Thyroid gland (tissue), 4 donors: ENCODE measurements at places on chromosomes 5 and 9.

DNA sequence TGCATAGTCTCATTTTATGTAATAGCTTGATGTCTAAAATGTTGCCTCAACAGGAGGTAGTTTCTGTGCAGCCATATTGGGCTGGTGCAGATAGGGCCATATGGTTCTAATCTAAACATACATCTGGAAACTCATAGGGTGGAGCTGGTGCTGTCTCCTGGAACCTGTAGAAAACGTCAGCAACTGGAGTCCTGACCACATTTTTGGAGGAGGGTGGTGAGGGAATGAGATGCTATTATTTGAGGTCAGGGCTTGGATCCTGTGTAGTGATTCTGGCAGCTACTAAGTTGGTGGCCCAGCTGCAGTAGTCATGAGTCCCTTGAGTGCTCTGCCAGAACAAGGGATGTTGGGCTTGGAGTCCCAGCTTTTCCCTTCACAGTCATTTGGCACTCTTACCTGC is 14.1 kb downstream of the MAN2A1 start:
- DNase-seq: no peak

- no peak for DNase-seq
Observed at GRCh38 chr5:171895081-171895480, 109.5 kb downstream of the SMIM23 start.

- DNase-seq: no peak
Observed at GRCh38 chr9:134657666-134658377, 16.2 kb downstream of the COL5A1 start.

DNA sequence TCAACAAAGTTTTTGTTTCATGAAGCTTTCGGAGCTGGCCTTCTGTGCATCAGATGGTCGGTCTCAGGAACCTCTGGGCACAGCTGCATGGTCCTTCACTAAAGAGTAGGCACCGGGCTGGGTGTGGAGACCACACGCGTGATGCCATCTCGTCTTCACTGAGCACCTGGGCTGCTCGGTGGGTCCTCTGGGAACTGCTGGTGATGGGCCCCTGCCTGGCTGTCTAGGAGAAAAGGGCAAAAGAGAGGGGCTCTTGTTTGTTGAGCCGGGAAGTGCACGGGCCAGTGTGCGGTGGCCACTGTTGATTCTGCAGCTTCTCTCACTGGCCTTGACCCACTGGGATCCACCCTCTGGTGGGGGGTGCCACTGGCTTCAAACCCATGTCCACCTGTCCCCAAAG is 46.0 kb downstream of the COL5A1 start:
- no peak for DNase-seq

- DNase-seq: no peak
Observed at GRCh38 chr5:148484651-148485050, 100.9 kb downstream of the FBXO38 start.

DNA sequence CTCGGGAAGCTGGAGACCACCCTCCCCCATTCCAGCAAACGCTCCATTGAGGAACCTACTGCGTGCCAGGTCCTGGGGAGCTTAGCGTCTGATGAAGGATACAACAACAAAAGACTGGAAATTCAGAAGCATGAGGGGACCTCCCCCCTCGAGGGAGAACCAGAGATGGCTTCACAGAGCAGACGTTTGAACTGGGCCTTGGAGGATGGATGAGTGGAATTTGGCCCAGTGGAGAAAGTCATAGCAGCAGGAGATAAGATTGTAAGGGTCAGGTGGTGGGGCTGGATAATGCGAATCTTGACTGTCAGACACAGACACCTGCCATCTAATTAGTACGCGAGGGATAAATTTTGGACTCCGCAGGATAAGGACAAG is 1.2 kb upstream of the SLC25A51 start:
- no peak for DNase-seq

GRCh38 chr9:34409154-34409553 is 32.5 kb upstream of the MYORG start:
- no peak for DNase-seq

DNA sequence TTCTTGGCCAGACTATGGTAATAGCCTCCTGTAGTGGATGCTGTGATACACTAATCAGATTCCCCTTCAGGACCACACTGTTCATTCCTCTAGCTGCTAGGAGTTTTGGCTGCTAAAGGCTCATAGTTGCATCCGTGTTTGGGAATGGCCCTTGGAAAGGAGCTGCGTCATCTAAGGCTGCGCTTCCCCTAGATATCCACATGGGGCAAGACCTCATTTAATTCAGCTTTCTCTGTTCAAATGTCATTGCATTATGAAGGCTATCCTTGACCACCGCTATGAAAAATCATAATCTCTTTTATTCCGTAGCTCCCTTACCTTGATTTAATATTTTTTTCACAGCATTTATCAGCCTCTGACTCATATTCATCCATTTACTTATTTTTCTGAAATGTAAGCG is 258.3 kb upstream of the NR4A3 start:
- no peak for DNase-seq

- no peak for DNase-seq
Observed at GRCh38 chr9:113187929-113188595, 33.0 kb downstream of the FKBP15 start.

DNA sequence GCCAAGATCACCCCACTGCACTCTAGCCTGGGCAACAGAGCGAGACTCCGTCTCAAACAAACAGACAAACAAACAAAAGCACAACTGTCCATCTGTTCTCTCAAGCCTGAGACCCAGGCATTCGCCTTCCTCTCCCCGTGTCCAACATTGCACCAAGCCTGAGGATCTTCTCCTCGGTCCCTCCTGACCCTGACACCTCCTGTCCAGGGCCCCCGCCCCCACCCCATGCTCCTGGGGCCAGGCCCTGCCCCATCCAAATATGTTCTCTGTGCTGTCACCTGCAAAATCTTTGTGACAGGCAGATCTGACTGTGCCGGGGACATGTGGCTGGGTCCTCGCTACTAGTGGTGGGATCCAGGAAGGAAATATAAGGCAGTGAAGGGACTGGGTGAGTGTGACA is 33.4 kb upstream of the UNC5A start:
- DNase-seq: no peak

DNA sequence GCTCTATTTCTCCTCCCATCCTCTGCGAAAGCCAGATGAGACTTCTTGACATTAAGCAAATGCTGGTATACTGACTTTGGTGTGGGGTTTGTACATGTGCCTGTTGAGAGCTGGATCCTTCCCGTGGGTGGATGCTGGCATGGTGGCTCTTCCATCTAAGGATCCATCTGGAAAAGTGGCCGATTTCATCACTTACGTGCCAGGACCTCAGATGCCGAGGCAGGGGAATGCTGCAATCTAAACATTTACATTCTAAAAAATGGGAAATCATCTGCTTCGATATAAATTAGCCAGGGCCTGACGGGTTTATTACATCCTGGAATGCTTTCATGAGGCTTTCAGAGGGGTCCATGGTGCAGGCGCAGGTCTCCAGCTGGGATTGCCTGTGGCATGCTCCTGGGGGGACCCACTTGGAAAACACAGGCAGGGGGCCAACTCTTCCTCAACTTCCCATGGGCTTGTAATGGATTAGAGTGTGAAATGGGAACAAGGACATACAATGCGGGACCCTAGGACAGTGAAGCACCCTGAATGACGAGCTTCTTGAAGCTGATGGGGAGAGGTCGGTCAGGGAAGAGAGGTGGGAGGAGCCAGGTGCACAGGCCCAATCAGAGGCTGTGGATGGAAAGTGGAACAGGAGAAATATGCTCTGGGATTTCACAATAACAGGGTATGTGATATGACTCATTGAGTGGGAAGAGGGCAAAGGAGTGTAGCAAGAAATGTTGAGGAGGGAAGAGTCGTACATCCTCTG is 105.5 kb upstream of the PITX1 start:
- no peak for DNase-seq
